IMR-90 (cell line): ENCODE measurements at places on chromosomes 7 and 10. TPM values are rescaled to one million over a fixed set of nuclear protein-coding genes. Genes with fewer than 3 reads are reported as not detected.

GRCh38 chr7:17367502-17367901 is 69.0 kb downstream of the AHR start:
- no peaks in the 10 kb centered on the region for H3K36me3 ChIP-seq
- no peaks in the 10 kb centered on the region for H3K27me3 ChIP-seq
- H3K27ac ChIP-seq, result peak overlapping the region; percentile 78
- no peak overlapping the region for H3K4me3 ChIP-seq
- H3K4me1 ChIP-seq, result peaks cover 29% of the 10 kb centered on the region

DNA sequence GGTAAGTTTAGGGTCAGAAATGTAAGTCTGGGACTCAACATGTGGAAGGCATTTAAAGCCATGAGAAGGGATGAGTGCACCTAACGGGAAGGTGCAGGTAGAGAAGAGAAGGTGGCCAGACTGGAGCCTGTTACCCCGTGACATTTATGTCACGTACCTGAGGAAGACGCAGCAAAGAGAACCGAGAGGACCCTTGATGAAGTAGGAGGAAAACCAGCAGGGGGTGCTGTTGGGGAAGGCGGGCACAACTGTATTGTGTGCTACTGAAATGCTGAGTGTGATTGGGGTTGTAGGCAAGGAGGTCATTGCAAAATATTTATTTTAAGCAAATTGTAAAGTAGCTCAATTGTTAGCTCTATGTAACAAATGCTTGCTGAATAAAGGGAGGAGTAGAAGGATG is 338.2 kb upstream of the PRKCQ start:
- H3K4me3 ChIP-seq, result no peak overlapping the region
- H3K27ac ChIP-seq, result no peak overlapping the region
- no peaks in the 10 kb centered on the region for H3K4me1 ChIP-seq
- H3K27me3 ChIP-seq, result peaks cover 4% of the 10 kb centered on the region; the same call in 1 of the 2 replicates
- H3K36me3 ChIP-seq, result no peaks in the 10 kb centered on the region

GRCh38 chr7:137235434-137235833 is 108.1 kb downstream of the PTN start:
- no peak for DNase-seq
- no peak overlapping the region for H3K27ac ChIP-seq
- no peak overlapping the region for H3K4me3 ChIP-seq
- no peaks in the 10 kb centered on the region for H3K4me1 ChIP-seq
- no peaks in the 10 kb centered on the region for H3K27me3 ChIP-seq
- H3K36me3 ChIP-seq, result peaks cover 3% of the 10 kb centered on the region; the same call in 1 of the 2 replicates

DNA sequence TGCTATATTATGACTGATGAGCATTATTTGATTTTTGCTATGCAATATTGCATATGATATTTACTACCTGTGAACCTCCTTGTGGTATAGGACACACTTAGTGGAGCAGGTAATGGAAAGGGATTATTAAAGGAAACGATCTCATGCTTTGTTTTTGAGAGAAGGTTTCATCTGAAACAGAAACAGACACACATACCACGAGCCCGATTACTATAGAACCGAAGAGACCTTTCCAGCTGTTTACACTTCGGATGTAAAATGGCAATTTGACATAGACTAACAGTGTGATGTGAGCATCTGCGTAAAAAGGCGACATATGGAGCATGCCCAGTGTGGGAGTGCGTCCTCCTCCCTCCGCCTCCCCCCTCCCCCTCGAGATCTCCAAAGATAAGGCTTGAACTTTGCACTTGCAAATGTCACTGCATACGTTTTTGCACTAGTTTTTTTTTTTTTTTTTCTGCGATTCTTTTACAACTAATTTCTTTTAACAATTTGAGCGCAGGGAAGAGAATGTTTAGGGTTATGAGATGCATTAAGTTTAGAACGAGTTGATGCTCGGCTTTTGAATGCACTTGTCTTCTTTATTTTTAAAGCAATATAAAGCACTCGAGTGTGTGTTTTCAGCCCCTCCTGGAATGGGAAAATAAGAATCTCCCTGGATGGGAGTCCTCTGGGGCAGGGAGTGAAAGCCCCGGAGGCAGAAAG is 251.0 kb downstream of the NSUN6 start:
- peak; percentile 3 for DNase-seq
- H3K36me3 ChIP-seq, result no peaks in the 10 kb centered on the region
- no peak overlapping the region for H3K27ac ChIP-seq
- H3K4me3 ChIP-seq, result peak overlapping the region; percentile 24
- peaks cover 7% of the 10 kb centered on the region for H3K4me1 ChIP-seq

GRCh38 chr10:132168571-132169030 is 18.1 kb upstream of the DPYSL4 start:
- H3K36me3 ChIP-seq, result no peaks in the 10 kb centered on the region
- H3K4me3 ChIP-seq, result no peak overlapping the region
- H3K27ac ChIP-seq, result no peak overlapping the region
- no peak for DNase-seq
- H3K4me1 ChIP-seq, result no peaks in the 10 kb centered on the region

DNA sequence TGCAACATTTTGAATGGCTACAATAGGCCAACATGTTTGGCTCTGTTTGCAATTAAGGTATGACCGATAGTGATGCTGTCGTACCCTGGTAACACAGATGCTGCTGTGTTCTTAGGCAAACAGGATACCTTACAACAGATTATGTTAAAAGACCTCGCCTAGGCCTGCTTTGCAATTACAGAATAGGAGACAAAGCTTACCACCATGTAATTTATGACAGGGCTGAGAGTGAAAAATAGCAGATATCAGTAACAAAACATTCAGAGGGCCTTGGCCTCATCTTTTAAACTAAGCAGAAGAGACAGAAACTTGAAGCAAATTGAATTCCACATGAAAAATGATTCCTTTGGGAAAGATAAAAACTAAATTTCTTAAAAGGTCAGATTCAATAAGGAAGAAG is 29.4 kb upstream of the ABLIM1 start:
- H3K4me3 ChIP-seq, result no peak overlapping the region
- H3K4me1 ChIP-seq, result peaks cover 15% of the 10 kb centered on the region
- DNase-seq, result no peak

- H3K36me3 ChIP-seq, result no peaks in the 10 kb centered on the region
- H3K27me3 ChIP-seq, result no peaks in the 10 kb centered on the region
- DNase-seq, result no peak
- no peak overlapping the region for H3K27ac ChIP-seq
These were observed 199.2 kb downstream of the ADARB2 start for GRCh38 chr10:1538121-1538520.

DNA sequence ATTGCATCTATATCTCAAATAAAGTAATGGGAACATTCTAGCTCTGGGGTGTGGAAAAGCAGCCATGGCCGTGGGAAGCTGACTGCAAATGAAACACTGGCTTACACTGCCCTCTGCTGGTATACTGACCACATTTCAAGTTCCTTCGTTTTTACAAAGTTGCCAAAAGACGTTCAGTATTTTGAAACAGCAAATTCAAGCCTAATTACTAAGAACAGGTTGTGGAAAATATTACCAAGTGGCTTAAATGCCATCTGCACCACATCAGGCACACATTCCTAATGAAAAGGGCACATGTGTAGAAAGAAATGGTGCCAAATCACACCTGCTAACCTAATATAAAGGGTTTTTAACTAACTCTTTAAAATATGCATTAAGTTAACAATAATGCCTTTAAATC is 83.9 kb downstream of the JAZF1 start:
- peaks cover 4% of the 10 kb centered on the region for H3K4me1 ChIP-seq
- no peaks in the 10 kb centered on the region for H3K36me3 ChIP-seq
- peak; percentile 72 for DNase-seq
- H3K27ac ChIP-seq, result no peak overlapping the region
- H3K4me3 ChIP-seq, result no peak overlapping the region

GRCh38 chr10:13392701-13393100 is 44.6 kb upstream of the SEPHS1 start:
- H3K27me3 ChIP-seq, result peaks cover 33% of the 10 kb centered on the region
- no peaks in the 10 kb centered on the region for H3K4me1 ChIP-seq
- H3K4me3 ChIP-seq, result no peak overlapping the region
- no peak overlapping the region for H3K27ac ChIP-seq
- no peaks in the 10 kb centered on the region for H3K36me3 ChIP-seq

GRCh38 chr10:26717476-26717875 is 20.0 kb downstream of the PDSS1 start:
- peaks cover 17% of the 10 kb centered on the region for H3K36me3 ChIP-seq
- no peaks in the 10 kb centered on the region for H3K27me3 ChIP-seq
- no peak for DNase-seq

DNA sequence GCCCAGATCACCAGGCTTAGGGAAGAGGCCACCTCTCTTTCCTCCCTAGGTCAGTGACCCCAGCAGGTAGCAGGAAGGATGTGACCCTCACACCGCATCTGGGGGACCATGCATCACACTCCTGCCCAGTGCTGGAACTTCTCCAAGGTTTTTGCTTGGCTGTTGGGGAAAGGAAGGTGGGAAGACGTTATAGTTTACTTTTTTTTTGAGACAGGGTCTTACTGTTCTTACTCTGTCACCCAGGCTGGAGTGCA is 8.6 kb downstream of the ZCCHC24 start:
- no peak for DNase-seq
- peaks cover 72% of the 10 kb centered on the region for H3K4me1 ChIP-seq
- H3K27me3 ChIP-seq, result no peaks in the 10 kb centered on the region
- no peak overlapping the region for H3K4me3 ChIP-seq
- H3K27ac ChIP-seq, result peak overlapping the region; percentile 98; the same call in 1 of the 2 replicates

DNA sequence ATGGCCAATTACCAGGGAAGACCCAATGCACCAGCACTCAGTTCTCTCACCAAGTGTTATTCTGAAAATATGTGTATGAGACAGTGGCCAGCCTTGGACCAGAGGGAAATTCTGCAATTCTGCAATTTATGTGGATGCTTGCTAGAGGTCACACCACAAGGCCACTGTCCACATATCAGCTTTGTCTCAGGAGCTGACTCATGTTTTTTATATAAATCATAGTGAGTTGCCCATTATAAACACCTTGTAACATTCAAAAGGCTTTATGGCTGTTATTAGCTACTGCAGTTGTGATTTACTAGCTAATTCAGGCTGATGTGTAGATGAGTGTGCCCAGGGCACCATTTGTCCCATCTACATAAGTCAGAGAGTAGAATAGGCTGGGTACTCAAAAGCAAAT is 649.0 kb downstream of the LRMDA start:
- H3K36me3 ChIP-seq, result no peaks in the 10 kb centered on the region
- H3K27me3 ChIP-seq, result peaks cover 2% of the 10 kb centered on the region; the same call in 1 of the 2 replicates
- H3K27ac ChIP-seq, result no peak overlapping the region
- H3K4me1 ChIP-seq, result peaks cover 2% of the 10 kb centered on the region

DNA sequence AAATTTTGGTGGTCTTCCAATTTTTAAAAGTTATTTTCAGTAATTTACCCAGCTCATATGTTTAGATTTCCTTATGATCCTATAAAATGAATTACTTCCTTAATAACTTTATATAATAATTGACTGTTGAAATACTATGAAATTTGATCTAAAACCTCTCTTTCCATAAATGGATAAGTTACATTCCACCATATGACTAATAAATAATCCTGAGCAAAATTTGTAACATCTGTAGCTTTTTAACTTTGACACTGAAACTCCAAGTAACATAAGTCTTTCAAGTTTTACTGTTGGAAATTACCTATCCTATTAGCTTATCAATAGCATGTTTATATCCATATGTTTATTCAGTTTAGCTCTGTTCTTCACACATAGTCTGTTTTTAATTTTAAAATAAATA is 85.3 kb downstream of the HECTD2 start:
- DNase-seq, result peak; percentile 24
- H3K27ac ChIP-seq, result no peak overlapping the region; the same call in 1 of the 2 replicates
- no peaks in the 10 kb centered on the region for H3K27me3 ChIP-seq
- no peak overlapping the region for H3K4me3 ChIP-seq
- H3K4me1 ChIP-seq, result peaks cover 3% of the 10 kb centered on the region; the same call in 1 of the 2 replicates
- peaks cover 3% of the 10 kb centered on the region for H3K36me3 ChIP-seq

GRCh38 chr10:14884082-14884481 is 5.4 kb downstream of the SUV39H2 start:
- H3K4me3 ChIP-seq, result no peak overlapping the region
- H3K4me1 ChIP-seq, result peaks cover 5% of the 10 kb centered on the region; the same call in 1 of the 2 replicates
- DNase-seq, result no peak

DNA sequence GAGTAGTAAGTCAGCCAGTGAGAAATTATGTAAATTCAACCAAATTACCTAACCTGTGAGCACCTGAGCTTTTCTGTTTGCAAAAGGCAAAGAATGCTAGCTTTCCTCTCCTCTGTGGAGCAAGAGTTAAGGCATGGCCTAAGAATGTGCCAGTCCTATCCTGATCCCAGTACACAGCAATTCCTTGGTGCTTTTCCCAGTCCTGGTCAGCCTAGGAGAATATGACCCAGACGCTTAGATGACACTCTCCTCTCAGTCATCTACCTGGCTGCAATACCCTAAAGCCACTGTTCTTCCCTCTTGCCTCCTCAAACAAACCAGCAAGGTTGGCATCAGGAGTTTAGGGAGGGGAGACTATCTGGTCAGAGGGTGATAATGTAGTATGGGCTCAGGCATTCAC is 4.1 kb downstream of the PDLIM1 start:
- peaks cover 8% of the 10 kb centered on the region; the same call in 1 of the 2 replicates for H3K36me3 ChIP-seq
- H3K27me3 ChIP-seq, result no peaks in the 10 kb centered on the region
- no peak for DNase-seq
- H3K4me3 ChIP-seq, result no peak overlapping the region
- peaks cover 11% of the 10 kb centered on the region for H3K4me1 ChIP-seq
- no peak overlapping the region for H3K27ac ChIP-seq

- H3K27ac ChIP-seq, result no peak overlapping the region
- no peak for DNase-seq
- H3K4me1 ChIP-seq, result peaks cover 14% of the 10 kb centered on the region
- no peak overlapping the region for H3K4me3 ChIP-seq
- no peaks in the 10 kb centered on the region for H3K27me3 ChIP-seq
These were observed 135.3 kb downstream of the ARHGAP22 start for GRCh38 chr10:48469516-48470020.

GRCh38 chr7:135260470-135260869 is 26.8 kb downstream of the STRA8 start:
- no peaks in the 10 kb centered on the region for H3K36me3 ChIP-seq
- peaks cover 2% of the 10 kb centered on the region for H3K4me1 ChIP-seq
- H3K27ac ChIP-seq, result no peak overlapping the region
- H3K4me3 ChIP-seq, result no peak overlapping the region
- H3K27me3 ChIP-seq, result peaks cover 14% of the 10 kb centered on the region
- DNase-seq, result no peak

- H3K27me3 ChIP-seq, result peaks cover 7% of the 10 kb centered on the region
- no peak overlapping the region for H3K4me3 ChIP-seq
These were observed 1.8 kb downstream of the TUBAL3 start for GRCh38 chr10:5402798-5403197.

DNA sequence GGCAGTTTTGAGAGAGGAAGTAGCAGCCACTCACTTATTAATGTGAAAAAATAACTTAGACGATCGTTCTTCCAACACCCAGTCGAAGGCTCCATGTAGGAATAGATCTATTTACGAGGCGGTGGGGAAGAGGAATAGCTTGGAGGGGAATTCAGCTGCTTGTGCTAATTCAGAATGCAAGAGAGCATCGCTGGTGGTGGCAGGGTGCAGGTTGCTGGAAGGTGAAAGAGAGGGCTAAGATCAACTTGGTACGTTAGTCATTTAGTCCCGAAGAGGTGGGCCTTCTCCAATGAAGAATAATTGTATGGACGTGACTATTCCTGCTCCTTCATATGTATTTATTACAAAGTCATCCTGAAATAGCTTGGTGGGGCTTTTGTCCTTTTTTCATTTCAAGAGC is 98.5 kb downstream of the SEC23IP start:
- DNase-seq, result no peak
- no peaks in the 10 kb centered on the region for H3K4me1 ChIP-seq
- H3K4me3 ChIP-seq, result no peak overlapping the region
- H3K27me3 ChIP-seq, result no peaks in the 10 kb centered on the region
- no peaks in the 10 kb centered on the region for H3K36me3 ChIP-seq
- no peak overlapping the region for H3K27ac ChIP-seq

The HIF1AN gene
- total RNA-seq, result 10.2 and 10.3 TPM in 2 replicates

The RUFY2 gene
- total RNA-seq, result 6.8 and 16.4 TPM in 2 replicates

The TMEM184A gene
- 0.28 and 0.36 TPM in 2 replicates for total RNA-seq

The PDE6C gene
- not detected in 2 replicates for total RNA-seq

The NEBL gene
- total RNA-seq, result under 0.01 TPM in 1 of 2 replicates, not detected in the other

The CUZD1 gene
- 0.36 and 0.56 TPM in 2 replicates for total RNA-seq

The CCL24 gene
- not detected in 2 replicates for total RNA-seq

The STK31 gene
- total RNA-seq, result not detected in 2 replicates

The SUGCT gene
- total RNA-seq, result 5.9 and 7.5 TPM in 2 replicates
